Fibroblast of skin of left biceps (primary cell): ENCODE measurements at places on chromosomes 12 and 14.

DNA sequence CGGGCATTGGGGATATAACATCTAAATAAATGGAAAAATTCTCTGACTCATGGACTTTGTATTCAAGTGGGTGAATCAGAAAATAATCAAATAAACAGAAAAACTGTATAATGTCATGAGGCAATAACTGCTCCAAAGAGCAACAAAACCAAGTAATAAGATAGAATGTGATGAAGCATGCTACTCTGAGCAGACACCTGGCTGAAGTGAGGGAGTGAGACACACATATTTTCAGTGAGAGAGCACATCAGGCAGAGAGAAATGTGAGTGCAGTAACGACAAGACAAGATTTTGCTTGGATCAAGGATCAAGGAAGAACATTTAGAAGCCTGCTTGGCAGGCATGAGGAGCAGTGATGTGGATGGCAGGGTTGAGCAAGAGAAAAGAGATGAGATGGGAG lies 75.8 kb upstream of the CCDC91 start:
- no peak for DNase-seq

GRCh38 chr14:103122947-103123633 lies at the start of gene TNFAIP2:
TSS of gene TNFAIP2 (plus strand) at chr14:103123461. CDS start at chr14:103126458, 2,997 bp downstream.
- no peak for DNase-seq

DNA sequence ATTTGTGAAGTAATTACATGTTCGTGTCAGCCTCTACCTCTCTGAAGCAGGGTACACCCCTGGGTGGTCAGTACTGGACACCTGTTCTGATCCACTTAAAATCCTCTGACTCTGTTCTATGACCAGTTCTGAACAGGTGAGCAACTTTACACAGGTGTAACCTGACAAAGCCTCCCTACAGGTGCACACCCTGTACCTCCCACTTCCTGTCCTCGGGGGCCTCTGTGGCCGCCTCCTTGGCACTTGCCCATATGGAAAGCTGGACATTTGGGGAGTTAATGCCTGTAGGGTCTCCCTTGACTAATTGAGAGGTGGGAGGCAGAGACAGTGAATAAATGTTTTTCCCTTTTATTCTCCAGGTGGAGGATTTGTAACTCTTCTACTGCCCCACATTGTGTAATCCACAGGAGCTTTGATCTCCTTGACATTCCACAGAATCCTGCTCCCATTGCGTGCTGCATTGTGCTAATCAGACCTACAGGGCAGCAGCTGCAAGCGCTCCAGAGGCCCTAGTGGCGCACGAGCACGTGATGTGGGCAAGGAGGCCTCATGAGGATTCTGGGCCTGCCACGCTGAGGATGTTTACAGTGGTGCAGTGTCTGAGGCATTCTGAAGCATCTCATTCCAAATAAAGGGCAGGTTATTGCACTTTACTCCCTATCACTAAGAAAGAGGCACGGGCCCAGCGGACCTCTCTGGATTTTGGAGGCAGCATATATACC lies 45.8 kb upstream of the BATF start:
- no peak for DNase-seq

DNA sequence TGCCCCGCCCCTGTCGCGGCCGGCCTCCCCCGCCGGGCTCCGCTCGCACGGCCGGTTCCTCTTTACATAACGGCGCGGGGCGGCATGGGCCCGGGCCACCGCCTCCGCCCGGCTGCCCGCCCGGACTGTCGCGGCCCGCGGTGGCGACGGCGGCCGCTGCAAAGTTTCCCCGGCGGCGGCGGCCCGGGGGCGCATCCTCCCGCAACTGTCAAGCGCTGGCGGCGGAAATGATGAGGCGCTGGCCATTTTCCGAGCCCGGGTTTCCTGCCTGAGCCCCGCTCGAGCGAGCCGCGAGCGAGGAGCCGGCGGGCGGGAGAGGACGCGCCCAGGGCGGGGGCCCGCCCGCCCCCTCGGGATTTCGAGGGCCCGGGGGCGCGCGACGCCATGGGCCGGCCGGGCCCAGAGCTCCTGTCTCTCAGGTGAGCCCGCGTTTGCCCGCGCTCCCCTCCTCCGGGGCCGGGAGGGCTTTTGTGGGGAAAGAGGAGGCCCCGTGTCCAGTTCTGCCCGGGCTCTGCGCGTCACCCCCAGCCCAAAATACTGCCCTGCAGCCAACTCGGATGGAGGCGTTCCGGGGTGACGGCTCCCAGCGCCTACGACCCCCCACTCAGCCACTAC lies at the start of gene SH2B3:
Gene SH2B3 (plus strand): TSS at position 65 of the 615 bp plus-strand sequence. CDS start 12,223 bp downstream, outside the sequence.
- no peak for DNase-seq

- no peak for DNase-seq
Measured at GRCh38 chr12:24198936-24199671, 249.6 kb upstream of the SOX5 start.

GRCh38 chr14:100755649-100756048 lies 29.0 kb downstream of the DLK1 start:
- DNase-seq, result no peak
